ENCODE measurements at places on chromosomes 2 and 18.

DNA sequence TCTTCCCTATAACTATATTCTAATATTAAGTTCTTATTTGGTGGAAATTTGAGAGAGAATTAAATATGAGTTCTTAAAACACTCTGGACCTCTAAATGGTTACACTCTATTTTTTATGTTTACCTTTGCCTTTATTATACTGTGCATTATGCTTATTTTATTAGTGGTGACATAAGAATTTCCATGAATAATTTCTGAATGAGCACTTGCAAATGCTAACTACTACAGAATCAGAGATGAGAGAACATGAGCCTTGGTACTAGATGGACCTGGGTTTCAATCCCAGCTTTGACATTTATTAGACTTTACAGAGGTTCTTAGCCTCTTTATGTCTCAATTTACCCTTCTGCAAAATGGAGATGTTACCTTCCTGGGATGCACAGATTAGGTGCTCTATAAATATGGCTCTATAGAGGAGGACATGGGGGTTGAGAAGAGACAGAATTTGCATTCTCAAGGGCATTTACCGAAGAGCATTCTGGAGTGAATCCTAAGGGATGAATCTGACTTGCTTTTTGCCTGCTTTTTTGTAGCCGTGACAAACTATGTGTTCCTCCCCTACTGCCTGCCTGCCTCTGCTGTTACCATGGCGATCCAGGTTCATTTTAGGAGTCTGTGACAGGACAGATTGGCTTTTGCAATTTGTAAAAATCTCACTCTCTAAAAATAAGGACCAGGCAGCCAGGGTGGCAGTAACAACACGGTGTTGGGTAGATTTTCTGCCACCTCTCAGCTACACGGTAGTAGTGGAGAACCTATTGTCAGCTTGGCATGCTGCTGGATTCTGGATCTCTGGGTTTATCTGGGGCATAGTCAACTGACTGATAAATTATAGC lies 20.7 kb upstream of the CNRIP1 start:
- no peak for DNase-seq

DNA sequence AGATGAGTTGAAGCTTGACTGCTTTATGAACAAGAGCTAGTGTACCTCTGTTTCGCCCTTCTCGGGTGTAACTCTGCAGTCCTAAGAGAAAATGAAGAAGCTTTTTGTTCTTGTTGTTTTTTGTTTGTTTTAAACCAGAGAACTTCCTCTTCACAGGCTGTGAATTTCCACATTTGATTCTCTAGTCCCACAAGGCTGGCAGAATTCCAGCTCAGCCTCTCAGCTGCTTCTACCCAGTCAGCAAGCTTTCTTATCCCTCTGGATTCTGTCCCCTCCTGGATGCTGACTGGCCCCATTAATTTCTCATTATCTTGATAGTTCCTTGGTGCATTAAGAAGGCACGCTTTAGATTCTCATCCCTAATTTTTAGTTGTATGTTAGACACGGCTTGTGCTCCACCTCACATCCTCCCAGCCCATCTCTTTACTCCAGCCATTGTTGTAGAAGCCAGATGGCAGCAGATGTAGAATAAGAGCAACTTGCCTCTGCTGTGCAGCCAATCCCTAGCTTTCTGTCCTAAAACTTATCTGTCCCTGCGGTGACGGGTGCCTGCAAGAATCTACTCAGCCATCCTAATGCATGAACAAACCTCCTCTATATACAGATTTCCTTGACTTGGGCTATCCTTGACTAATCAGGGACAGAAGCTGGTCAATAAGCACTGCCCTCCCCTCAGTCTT lies 12.3 kb upstream of the RESP18 start:
- no peak for DNase-seq

DNA sequence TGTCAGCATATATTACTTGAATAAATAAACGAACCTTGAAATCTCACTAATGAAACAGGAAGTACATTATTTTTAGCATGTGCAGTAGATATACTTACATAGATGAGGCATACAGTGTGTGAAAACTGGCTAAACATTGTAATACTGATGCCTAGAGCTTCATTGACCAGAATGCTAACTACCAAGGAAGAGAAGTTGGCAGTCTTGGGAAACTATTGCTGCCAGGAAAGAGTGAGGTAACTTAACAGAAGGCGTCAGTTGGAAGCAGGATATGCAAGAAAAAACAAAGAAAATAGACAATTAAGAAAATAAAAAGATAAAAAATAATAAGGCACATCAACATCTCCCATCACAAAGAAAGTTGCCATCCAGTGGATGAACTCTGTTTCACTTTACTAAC lies 963.0 kb downstream of the TDRD15 start:
- no peak for DNase-seq

GRCh38 chr18:47929681-47930198 lies 719 bp downstream of the SMAD2 start:
- DNase-seq: no peak

GRCh38 chr18:79493801-79494211 lies 98.1 kb downstream of the NFATC1 start:
- DNase-seq: no peak

DNA sequence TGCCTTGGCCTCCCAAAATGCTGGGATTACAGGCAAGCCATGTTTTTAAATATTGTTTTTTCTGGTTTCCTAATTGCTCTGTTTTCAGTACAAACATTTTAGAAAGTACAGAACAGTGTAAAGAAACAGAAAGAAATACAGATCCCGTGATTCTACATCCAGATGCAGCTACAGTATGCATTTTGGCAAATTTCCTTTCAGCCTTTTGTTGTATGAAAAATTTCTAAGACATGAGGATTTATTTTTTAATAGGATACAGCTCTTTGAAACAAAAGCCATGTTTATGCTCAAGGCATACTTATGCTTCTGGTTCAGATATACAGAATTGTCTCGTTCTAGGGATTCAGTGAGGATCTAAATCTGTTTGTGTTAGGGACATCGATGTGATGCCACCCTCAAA lies 109.5 kb downstream of the MAP2 start:
- no peak for DNase-seq

GRCh38 chr2:219186754-219187456 lies 8.8 kb downstream of the RETREG2 start:
- DNase-seq: peak; percentile 43

DNA sequence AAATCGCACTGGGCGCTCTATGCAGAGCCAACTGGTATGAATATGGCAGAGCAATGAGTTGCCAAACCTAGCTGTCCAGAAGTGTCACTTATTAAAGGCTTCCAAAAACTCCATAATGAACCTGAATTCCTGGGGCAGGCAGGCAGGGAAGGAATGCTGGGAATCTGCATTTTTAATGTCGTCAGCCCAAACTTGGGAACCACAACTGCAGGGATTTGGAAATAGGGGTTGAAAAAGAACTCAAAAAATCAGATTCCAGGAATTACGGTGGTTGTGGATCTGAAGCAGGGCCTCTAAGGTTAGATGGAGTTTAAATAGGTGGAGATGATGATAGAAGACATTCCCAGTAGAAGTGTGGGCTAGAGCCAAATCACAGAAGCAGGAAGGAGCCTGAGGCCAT lies 15.0 kb downstream of the NCKAP5 start:
- no peak for DNase-seq

- DNase-seq: no peak
These were observed 807.3 kb downstream of the TSN start for GRCh38 chr2:122562775-122563174.

DNA sequence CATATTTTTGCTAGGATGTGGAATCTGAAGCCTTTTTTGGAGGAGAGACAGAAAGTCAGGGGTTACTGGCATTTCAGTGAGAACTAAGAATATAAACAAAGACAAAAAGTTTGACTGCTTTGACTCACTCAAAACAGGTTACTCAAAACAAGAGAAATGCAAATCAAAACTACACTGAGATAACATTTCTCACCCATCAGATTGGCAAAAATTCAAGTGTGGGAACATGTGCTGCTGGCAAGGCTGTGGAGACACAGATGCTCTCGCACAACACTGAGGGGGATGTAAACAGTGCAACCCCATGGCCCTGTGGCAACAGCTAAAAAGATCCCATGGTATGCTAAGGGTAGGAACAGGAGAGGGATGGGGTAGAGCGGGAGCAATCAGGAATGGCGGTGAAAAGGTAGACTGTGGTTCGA lies 86.6 kb downstream of the DTNB start:
- peak; percentile 51 for DNase-seq

- peak; percentile 75 for DNase-seq
These were observed 121.1 kb downstream of the ACOXL start for GRCh38 chr2:110853516-110853915.

- no peak for DNase-seq
These were observed 6.7 kb upstream of the IAH1 start for GRCh38 chr2:9467687-9468086.

GRCh38 chr2:23376972-23377371 lies 8.0 kb upstream of the KLHL29 start:
- DNase-seq: no peak

DNA sequence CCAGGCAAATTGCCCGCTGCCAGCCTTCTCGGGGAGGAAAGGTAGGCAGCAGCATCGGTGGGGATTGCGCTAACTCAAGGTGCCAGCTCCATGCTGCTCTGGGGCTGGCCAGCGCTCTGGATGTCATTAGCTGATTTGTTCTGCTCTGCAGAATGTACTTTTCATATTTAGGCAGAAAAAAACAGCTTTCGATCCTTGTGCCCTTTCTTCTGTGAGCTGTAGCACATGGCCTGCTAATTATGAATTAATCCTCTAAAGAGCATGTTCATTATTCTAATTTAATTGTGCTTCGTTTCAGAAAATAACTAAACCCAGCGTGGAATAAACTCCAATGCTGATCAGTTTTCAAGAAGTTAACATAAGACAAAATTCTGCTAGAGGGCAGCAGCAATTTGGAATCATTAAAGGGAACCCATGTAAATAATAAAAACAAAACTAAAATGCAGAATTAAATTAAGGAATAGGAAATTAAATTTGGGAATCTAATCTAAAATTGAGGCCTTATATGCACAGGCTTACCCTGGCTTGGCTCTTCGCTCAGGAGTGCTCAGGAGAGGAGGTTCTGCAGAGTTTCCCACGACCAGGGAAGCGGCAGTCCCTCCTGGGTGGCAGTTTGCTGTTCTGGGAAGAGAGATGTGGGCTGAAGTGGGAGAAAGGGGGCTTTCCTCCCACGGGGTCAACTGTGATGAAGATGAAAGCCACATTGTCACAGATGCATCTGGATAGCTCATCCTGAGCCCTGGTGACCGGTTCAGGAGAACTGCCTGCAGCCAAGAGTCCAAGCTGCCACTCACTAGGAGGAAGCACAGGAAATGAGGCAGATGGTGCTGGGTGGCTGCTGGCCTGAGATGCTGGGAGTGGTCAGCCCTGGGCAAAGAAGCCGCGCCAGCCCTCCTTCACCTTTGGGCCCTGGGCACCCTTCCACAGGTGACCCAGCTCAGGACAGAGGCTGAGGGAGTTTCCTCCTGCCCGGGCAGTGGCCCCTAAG lies 93.2 kb upstream of the PKDCC start:
- no peak for DNase-seq

DNA sequence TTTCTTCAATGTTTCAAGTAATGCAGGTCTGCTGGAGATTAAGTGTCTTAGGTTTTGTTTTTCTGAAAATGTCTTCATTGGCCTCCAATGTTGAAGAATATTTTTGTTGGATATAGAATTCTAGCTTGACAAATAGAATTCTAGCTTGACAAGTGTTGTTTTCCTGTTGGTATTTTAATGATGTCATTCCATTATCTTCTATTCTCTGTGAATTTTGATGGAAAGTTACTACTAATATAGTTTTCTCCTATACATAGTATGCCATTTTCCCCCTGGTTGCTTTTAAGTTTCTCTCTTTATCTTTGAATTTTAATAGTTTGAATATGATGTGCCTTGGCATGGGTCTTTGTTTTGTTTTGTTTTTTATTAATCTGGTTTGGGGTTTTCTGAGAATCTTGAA lies 119.9 kb downstream of the RAPGEF4 start:
- DNase-seq: no peak

DNA sequence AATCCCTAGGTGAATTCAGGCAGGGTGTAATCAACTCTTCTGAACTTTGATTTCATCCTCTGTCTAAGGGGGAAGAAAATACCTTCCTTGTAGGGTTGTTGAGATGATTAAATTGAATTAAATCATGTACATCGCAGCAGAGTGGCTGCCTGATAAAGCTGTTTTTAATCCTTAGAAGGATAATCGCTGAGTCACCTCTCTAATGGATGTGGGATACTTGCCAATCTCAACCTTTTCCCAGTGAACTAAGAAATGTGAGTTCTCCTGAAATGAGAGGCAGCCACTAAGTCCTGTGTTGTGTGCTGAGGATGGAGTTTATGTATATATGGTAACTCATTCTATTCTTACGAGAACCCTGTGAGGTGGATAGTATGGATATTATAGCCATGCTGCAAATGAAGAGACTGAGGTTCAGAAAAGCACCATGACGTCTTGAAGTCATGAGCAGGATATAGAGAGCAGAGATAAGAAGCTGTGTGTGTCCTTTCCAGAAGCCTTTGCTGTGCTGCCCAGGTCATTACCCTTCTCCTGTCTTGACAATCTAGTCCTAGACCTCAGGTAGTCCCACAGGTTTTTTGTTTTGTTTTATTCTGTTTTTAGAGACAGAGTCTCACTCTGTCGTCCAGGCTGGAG lies 93.3 kb downstream of the HNRNPLL start:
- DNase-seq: no peak

GRCh38 chr2:240918258-240919091 lies 12.3 kb downstream of the CROCC2 start:
- no peak for DNase-seq

DNA sequence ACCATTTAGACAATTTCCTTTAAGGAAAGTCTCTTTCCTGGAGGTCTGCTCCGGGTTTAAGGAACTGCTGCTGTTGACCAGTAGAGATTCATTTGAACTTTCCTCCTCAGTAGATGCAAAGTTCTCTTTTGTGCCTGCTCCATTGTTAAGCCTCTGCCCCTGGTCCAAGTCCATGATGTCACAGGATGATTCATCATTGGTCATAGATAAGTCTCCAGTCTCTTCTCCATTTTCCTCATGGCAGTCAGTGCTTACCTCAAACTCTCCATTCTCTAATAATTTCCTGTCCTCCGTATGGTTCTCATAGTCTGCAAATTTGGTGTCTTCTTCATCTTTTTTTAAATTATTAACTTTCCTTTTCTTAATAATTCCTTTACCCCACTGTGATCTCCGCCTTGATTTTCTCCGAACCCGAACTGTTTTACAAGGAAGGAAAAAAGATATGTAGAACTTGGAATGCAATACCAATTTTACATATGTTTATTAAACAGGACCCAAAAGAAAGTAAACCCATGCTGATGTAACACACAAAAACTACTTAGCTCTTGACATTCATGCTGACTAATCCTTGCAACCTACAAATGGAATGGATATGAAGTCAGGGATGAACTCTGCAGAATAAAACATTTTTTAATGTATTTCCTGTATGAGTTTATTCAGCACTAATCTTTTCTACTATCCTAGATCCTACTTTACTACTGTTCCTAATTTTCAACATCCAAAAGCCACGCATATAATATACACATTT lies 169.1 kb downstream of the ATAD2B start:
- no peak for DNase-seq

Data from activated T-cell treated with anti-CD3 and anti-CD28 coated beads, Interleukin-2, amount 50 U/mL, for 48 hours (primary cell).